ENCODE measurements at places on chromosomes 2 and 18.

- no peak for DNase-seq
Measured at GRCh38 chr2:69482471-69482870, 45.2 kb upstream of the NFU1 start.

DNA sequence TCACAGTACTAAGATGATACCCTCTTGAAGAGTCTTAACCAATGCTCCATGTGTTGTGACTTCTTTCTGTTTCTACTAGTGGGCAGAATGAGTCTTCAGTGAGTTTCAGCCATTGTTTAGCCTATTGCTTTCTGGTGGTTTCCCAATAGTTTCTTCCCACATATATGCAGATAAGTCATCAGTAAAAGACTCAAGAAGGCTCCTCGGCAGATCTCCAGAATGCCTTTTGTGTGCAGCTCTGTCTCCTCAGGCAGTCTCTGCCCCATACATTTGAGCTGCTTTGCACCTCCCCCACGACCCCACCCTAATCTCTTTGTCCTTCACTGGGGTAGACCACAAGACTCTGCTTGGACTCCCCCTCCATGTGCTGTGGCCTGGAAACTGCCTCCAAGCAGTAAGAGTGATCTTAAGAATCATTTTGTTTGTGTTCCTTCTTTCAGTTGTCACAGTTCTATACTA is 71.6 kb upstream of the CHRNA1 start:
- DNase-seq, result peak; percentile 24

DNA sequence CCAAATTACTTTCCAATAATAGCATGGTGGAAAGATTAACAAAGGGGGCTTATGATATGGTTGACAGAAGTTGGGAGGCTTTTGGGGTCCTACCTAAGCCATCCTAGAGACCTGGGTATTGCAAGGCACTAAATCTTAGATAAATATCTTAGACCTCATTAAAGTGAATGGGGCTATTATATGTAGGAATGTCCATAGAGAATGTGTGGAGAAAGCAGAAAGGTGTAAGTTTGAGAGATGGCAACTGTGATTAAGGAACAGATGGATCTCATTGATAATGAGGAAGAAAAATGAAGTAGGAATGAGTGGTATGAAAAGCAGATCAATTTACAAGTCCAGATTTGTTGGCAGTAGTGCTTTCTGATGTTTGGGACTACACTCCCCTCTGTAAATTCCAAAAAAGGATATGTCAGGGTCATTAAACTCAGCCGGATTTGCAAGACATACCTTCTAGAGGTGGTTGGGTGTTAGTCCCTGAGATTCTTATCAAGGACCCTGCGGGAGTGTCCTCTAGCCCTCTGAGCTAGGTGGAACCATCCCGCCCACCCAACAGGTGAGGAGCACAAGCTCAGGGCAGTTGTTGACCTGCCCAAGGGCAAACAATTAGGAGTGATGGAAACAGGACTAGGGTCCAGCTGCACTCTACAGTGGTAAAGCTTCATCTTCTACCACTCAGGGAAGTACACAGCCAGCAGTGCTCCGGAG is 12.1 kb downstream of the TCF7L1 start:
- no peak for DNase-seq

DNA sequence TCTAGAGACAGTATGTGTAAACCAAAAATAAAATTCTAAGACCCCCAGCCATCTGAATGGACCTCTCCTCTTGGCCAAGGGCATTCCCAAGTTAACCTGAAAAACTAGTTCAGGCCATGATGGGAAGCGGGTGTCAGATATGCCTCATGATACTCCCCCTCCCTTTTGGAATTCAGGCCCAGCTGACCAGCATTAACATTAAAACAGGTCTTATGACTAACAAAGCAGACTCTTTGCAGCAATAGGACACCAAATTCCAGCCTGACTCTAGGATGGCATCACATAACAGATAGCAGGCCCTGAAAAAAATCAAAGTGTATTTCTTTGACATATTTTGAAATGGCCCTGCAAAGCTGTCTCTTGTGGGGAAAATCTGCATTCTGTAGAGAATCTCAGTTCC is 73.3 kb upstream of the L3MBTL4 start:
- peak; percentile 37 for DNase-seq
